ENCODE measurements at places on chromosomes 3 and 15.

DNA sequence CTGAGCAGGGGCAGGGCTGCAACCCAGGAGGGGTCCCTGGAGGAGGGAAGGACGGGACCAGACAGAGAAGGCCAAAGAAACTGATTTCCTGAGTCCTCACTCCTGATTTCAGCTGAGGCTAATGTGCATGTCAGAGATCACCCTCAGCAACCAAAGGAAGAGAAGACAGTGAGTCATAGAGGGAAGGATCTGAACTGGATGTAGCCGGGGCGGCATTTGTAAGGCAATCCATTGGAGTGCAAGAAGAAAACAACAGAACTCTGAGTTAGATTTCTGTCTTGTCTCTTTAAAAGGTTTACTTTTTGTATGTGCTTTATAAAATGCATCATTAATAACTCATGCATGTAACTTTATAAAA lies 105.3 kb upstream of the AGBL1 start:
- DNase-seq: no peak

- no peak for DNase-seq
Measured at GRCh38 chr3:141499965-141500364, 13.1 kb downstream of the RASA2 start.

- no peak for DNase-seq
Measured at GRCh38 chr3:197713477-197713822, 23.3 kb downstream of the RUBCN start.

GRCh38 chr3:38148311-38148882 lies 9.9 kb downstream of the MYD88 start:
- no peak for DNase-seq

DNA sequence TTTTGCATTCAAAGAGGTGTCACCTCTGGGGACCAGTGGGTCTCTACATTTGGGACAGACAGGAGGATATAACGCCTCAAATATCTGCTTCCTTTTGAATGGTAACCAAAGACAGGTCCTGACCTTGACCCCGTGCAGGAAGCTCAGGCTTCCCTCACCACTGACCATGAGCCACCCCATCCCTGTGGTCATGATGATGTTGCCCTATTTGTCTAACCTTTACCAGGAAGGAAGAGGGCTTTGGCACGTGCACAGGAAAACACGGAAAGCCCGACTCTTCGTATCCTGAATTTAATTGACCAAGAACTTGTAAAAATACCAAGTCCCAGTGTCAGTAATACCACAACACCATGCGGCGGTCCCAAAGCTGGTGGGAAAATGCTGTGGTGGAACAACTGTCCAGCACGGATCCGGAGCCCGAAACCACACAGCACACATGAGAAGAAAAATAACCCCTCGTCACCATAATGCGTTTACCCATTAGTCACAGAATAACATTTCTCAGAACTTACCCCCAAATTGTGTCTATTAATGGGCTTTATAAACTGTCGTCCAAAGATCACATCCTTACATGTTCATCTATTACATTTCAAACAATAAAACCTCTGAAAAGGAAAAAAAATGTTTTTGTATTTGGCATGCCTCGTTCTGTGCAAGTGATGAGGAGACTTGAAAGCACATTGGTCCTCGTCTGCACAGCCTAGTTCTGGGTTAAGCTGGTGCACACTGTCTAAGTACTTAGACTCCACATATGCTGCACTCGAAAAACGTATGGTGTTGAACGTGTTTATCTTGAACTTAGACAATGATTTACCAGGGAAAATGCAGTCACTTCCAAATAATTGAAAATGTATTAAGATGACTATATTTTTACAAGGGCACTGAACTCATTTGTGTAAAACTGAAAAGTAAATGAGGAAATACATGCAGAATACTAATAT lies 118.9 kb upstream of the IGF1R start:
- DNase-seq: no peak
